ENCODE measurements at places on chromosomes 4 and X.

GRCh38 chr4:40838742-40839141, 89.0 kb downstream of the NSUN7 start:
- DNase-seq, result no peak

DNA sequence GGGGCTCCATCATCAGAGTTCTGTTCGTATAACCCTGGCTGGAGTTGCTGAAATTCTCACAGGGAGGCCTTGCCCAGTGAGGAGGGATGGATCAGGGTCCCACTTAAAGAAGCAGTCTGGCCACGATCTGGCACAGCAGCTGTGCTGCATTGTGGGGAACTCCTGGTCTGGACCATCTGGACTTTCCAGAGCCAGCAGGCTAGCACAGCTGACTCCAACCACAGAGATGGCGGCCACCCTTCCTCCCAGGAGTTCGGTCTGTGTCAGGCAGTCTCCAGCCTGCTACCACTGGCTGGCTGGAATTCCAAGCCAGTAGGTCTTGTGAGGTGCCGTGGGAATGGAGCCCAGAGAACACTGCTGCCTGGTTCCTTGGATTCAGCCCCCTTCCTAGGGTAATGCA, 62.0 kb downstream of the SLAIN2 start:
- no peak for DNase-seq

GRCh38 chr4:8238036-8238511, 31.5 kb upstream of the HTRA3 start:
- DNase-seq, result no peak

GRCh38 chr4:81546777-81547176, 75.1 kb upstream of the RASGEF1B start:
- no peak for DNase-seq

- DNase-seq, result no peak
These were observed 240.4 kb upstream of the ZCCHC13 start for GRCh38 chrX:74063426-74064155.

DNA sequence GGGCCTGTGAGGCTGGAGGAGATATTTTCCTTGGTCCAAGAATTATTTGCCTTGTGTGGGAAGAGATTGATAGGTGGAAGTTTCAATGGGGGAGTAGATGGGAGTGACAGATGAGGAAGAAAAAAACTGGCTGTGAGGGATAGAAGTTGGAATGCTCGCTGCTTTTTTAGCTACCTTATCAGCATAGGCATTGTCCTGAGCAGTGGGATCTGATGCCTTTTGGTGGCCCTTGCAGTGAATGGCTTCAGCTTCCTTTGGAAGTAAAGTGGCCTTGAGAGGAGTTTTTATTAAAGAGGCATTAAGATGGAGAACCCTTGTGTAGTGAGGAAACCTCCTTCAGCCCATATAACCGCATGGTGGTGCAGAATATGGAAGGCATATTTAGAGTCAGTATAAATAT, 16.0 kb downstream of the KLKB1 start:
- no peak for DNase-seq

DNA sequence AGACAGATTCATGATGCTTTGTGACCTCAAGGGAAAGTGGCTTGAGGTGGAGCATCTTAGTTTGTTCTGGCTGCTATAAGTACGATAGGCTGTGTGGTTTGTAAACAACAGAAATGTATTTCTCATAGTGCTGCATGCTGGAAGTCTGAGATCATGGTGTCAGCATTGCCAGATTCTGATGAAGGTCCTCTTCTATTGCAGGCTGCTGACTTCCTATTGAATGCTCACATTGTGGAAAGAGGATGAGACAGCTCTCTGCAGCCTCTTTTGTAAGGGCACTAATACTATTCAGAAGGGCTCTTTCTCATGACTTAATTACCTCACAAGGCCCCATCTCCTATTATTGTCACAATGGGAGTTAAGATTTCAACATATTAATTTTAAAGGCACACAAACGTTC, 1674.0 kb upstream of the PCDH7 start:
- peak; percentile 58 for DNase-seq

GRCh38 chr4:37549041-37549440, 137.1 kb downstream of the RELL1 start:
- DNase-seq, result peak; percentile 94

DNA sequence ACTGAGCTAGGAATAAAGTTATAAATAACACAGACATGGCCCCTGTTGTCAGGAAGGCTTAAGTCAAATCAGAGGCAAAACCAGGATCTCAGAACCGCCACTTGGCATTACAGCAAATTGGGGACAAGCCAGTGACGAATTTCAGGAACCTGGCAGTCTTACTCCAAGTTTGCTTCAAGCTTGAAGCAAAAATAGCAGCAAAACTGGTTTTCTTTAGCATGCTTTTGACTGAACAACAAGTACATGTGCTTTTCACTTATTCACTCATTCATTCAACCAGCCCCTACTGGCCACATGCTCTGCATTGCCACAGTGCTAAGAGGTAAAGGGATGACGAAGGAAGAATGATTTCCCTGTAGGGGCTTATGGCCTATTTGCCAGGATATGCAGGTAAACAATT, 253.9 kb upstream of the PPARGC1A start:
- no peak for DNase-seq

GRCh38 chr4:73345399-73345975, 58.6 kb upstream of the ALB start:
- DNase-seq, result no peak

GRCh38 chr4:182705389-182705788, 211.8 kb downstream of the DCTD start:
- no peak for DNase-seq

DNA sequence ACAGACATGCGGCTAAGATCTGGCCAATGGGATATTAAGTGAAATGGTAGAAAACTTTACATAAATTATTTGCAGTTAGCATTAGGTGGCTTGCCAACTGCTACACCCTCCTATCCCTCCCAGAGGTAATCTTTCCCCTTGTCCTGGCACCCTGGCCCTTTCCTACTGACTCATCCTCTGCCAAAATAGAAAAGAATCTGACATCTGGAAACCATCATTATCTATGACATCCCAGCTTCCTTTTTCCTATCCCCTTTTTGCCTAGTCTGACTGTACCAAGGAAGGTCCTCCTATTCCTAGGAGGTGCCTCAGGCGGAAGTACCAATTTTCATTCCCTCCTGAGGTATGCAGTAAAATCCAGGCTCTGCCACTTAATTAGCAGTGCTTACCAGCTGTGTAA, 163.6 kb upstream of the KLF3 start:
- DNase-seq, result no peak

DNA sequence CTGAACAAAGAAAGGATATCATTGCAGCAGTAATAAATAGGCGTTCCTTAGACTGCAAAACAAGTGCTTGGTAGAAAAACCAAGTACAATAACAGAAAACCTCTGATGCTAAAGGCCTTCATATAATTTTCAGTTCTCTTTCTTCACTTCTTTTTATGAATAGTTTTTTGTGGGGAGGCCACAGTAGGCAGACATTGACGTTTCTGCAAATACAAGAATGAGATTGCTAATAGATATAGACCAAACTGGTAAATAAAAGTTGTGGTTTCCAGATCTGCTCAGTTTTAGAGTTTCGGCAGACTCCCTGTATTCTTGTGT, 57.0 kb upstream of the RAP1GDS1 start:
- no peak for DNase-seq

DNA sequence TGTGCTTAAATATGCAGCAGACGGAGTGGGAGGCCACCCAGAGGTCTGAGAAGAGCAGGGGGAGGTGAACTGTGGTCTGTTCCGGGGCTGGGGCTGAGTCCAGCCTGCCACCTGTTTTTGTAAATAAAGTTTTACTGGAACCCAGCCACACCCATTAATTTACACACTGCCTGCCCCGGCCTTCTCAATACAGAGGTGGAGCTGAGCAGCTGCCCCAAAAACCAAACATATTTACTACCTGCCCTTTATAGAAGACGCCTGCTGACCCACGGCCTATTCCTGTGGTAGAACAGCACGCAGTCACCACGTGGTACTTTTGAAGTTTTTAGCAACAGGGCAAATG, 45.9 kb downstream of the FGFRL1 start:
- no peak for DNase-seq

GRCh38 chr4:65311120-65311519, 359.2 kb downstream of the EPHA5 start:
- DNase-seq, result no peak

GRCh38 chr4:159433337-159433736, 330.5 kb downstream of the RAPGEF2 start:
- DNase-seq, result no peak

- no peak for DNase-seq
These were observed 91.7 kb downstream of the SMIM20 start for GRCh38 chr4:26005764-26006163.

DNA sequence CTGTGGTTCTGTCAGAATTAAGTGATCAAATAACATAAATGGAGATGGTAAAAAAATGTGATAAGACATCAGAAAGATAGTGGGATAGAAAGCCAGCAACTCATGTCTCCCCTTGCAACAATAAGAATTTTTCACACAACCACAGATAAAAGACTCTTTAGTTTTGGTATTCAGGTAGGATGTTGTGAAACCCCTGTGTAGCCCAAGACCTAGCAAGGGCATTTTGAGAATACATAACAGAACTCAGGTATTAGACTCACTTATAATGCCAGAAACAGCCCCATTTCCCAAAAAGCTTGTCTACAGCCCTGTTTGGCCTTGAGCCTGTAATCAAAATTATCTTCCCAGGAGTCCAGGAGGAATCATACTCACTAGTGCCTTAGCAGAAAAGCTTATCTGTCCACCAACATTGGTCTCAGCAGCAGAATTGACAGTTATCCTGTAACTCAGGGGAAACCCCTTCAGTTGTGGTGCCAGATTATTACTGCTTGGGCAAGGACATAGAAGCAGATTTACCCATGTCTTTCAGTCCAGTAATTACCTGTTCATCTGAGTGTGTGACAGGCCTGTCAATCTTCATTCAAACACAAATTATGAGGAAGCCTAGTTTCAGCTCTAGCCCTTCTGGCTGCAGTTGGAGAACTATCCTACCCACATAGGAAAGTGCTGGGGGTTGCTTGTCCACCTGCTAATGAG, 41.0 kb upstream of the UGT2B17 start:
- no peak for DNase-seq

- peak; percentile 78 for DNase-seq
These were observed 192.0 kb upstream of the ANK2 start for GRCh38 chr4:112857461-112857860.

- DNase-seq, result peak; percentile 26
These were observed 110.2 kb upstream of the PRDX4 start for GRCh38 chrX:23557070-23557469.

- no peak for DNase-seq
These were observed 15.9 kb downstream of the CCDC149 start for GRCh38 chr4:24896977-24897376.

- DNase-seq, result peak; percentile 59
These were observed 337.7 kb downstream of the BMPR1B start for GRCh38 chr4:95095348-95095974.

DNA sequence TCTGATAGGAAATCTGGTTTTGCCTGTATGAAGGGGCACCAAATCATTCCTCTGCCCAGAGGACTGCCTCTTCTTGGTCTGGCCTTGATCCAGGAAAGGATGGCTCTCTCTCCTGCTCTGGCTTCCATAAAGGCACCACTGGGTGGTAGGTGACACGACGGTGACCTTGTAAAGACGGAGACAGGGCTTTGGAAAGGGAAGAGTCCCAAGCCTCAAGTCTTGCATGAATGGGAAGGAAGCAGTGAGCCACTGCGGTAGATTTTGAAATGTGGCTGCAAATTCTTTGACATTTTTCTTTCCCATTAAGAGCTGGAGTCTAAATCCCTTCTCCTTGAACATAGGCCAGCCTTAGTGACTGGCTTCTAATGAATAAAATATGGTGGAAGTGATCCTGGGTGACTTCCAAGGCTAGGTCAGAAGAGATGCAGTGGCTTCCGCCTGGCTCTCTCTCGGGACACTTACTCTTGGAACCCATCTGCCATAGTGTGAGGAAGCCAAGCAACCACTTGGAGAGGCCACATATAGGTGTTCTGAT, 347.4 kb downstream of the BCOR start:
- DNase-seq, result no peak

GRCh38 chrX:120755066-120755846, 120.4 kb downstream of the CT47B1 start:
- DNase-seq, result no peak

DNA sequence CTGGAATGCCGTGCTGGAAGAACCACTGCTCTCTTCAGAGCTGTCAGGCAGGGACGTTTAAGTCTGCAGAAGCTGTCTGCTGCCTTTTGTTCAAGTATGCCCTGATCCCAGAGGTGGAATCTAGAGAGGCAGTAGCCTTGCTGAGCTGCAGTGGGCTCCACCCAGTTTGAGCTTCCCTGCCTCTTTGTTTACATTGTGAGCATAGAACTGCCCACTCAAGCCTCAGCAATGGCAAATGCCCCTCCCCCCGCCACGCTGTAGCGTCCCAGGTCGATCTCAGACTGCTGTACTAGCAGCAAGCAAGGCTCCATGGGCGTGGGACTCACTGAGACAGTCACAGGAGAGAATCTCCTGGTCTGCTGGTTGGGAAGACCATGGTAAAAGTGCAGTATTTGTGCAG, 34.8 kb upstream of the MUC7 start:
- no peak for DNase-seq

GRCh38 chr4:74367656-74368290, 2.8 kb downstream of the EREG start:
- DNase-seq, result no peak

- no peak for DNase-seq
These were observed 168.8 kb upstream of the HS3ST1 start for GRCh38 chr4:11597506-11597905.

- peak; percentile 70 for DNase-seq
These were observed 27.2 kb downstream of the TACC3 start for GRCh38 chr4:1748465-1748995.

GRCh38 chr4:29948858-29949257, 771.3 kb upstream of the PCDH7 start:
- DNase-seq, result no peak

GRCh38 chr4:9841072-9841471, 59.6 kb downstream of the DRD5 start:
- no peak for DNase-seq

DNA sequence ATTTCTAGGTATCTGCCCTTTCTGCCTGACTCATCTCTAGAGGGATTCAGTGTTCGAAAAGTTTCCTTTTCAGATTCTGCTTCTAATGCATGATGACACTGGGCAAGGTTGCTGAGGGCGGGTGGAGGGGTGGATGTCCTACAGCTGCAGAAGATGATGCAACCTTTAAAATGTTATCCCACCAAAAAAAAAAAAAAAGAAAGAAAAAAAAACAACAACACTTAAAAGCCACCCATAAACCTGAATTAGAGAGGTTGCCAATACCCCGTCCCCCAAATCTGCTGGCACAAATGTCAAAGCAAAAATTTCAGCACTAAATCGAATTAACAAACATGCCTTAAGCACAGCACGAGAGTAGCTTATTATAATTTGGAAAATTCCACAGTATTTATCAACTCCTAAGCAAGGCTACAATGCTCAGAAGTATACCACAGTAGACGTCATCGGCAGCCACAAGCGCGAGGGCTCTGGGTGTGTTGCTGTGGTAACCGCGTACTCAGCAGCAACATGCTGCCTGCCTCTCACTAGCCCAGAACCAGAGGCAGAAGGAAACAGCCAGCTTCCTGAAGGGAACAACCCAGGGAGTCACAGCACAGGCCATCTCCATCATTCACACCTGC, 167.5 kb upstream of the MAP3K15 start:
- DNase-seq, result peak; percentile 92

GRCh38 chr4:106268786-106269185, 47.2 kb downstream of the TBCK start:
- DNase-seq, result peak; percentile 20

GRCh38 chr4:17477774-17478472, 34.0 kb downstream of the QDPR start:
- no peak for DNase-seq

All from fibroblast of pulmonary artery (primary cell).